ENCODE measurements at places on chromosomes 13 and 19. TPM values are rescaled to one million over a fixed set of nuclear protein-coding genes. Genes with fewer than 3 reads are reported as not detected.

RAB3D gene
- total RNA-seq, result 3.3 TPM

ACER1 gene
- total RNA-seq, result not detected

GAS6 gene
- 9.6 TPM for total RNA-seq

SLC39A3 gene
- total RNA-seq, result 152 TPM

OVOL3 gene
- not detected for total RNA-seq

KLK12 gene
- not detected for total RNA-seq

FXYD1 gene
- total RNA-seq, result 2.7 TPM

KLK14 gene
- total RNA-seq, result not detected

LPAR2 gene
- 10.3 TPM for total RNA-seq

RFPL4AL1 gene
- not detected for total RNA-seq

PSG2 gene
- not detected for total RNA-seq

MTUS2 gene
- not detected for total RNA-seq

B3GLCT gene
- 3.5 TPM for total RNA-seq

TEAD2 gene
- total RNA-seq, result 19.5 TPM

CGB7 gene
- not detected for total RNA-seq

OR7D2 gene
- 0.40 TPM for total RNA-seq

SKA3 gene
- 35.9 TPM for total RNA-seq

EFNA2 gene
- total RNA-seq, result 0.38 TPM

ZNF583 gene
- total RNA-seq, result 2.8 TPM

MEIOSIN gene
- total RNA-seq, result 1.5 TPM

ADAT3 gene
- 15.6 TPM for total RNA-seq

TMEM86B gene
- 6.3 TPM for total RNA-seq

TNNT1 gene
- total RNA-seq, result 207 TPM

ZNF428 gene
- total RNA-seq, result 49.2 TPM

SHD gene
- total RNA-seq, result 0.38 TPM

MKNK2 gene
- total RNA-seq, result 179 TPM

LACC1 gene
- 0.24 TPM for total RNA-seq

FARP1 gene
- total RNA-seq, result 0.45 TPM

STOML3 gene
- total RNA-seq, result not detected

ARID3A gene
- total RNA-seq, result 118 TPM

SBK2 gene
- not detected for total RNA-seq

A1BG gene
- total RNA-seq, result 11.8 TPM

TSHZ3 gene
- total RNA-seq, result 0.07 TPM

SELENOV gene
- total RNA-seq, result 0.09 TPM

ZNF730 gene
- total RNA-seq, result 0.81 TPM

CADM4 gene
- 1.9 TPM for total RNA-seq

WDR88 gene
- total RNA-seq, result not detected

LILRA2 gene
- 2.1 TPM for total RNA-seq

MAST3 gene
- 9.9 TPM for total RNA-seq

ATP7B gene
- total RNA-seq, result 16.5 TPM

GDF15 gene
- 74.5 TPM for total RNA-seq

PVR gene
- total RNA-seq, result 13.3 TPM

ZNF625 gene
- 0.13 TPM for total RNA-seq

CABP5 gene
- not detected for total RNA-seq

TMEM221 gene
- not detected for total RNA-seq

PMIS2 gene
- not detected for total RNA-seq

AZU1 gene
- 1.7 TPM for total RNA-seq

ZGLP1 gene
- total RNA-seq, result 5.8 TPM

ELAVL3 gene
- total RNA-seq, result not detected

SLITRK5 gene
- total RNA-seq, result not detected

KLK15 gene
- total RNA-seq, result not detected

SLC10A2 gene
- not detected for total RNA-seq

CYP4F2 gene
- 0.22 TPM for total RNA-seq

ZNF154 gene
- 0.07 TPM for total RNA-seq

ATP1A3 gene
- 0.56 TPM for total RNA-seq

CDX2 gene
- total RNA-seq, result 0.04 TPM

Data from K562 (cell line).